ENCODE measurements at places on chromosomes 5 and 9.

- peak; percentile 84 for DNase-seq
These were observed 1468.0 kb downstream of the FOXD4L5 start for GRCh38 chr9:63816751-63817621.

DNA sequence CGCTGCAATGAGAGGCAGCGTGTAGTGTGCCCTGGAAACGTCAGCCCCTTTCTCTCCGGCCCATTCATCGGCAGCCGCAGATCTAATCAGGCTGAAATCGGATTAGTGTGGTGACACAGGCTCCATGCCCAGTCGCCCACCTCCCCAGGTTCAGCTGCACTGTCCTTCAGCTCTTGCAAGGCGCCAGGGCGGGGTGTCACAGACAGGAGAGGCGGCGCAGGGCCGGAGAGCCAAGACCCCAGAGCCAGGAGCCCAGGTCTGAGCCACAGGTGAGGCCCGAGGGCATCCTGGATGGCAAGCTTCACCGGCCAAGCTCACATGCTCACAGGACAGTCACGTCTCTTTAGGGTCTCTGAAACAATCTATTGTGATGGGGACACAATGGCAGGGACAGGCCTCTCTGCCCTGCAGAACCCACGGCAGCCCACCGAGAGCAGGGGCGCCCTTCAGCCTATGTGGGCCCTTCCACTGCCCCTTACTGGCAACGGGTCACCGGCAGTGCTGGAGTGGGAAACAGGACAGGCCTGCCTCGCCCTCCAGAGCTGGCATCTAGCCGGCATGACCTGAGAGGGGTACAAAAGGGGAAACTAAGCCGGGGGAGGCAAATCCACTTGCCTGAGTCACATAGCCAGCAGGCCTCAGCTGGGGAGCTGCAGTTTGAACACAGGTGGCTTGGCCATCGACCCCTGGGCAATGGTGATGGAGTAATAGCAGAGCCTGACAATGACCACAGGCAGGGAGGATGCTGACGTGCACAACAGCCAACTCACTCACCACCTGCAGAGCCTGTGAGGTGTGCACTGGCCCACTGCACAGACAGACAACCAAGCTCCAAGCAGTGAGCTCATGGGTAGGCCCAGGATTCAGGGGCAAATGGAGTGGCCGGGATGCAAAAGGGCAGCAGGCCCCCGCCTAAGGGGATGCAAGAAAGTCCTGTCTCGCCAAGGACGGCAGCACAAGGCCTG lies 48.1 kb downstream of the VAV2 start:
- no peak for DNase-seq

DNA sequence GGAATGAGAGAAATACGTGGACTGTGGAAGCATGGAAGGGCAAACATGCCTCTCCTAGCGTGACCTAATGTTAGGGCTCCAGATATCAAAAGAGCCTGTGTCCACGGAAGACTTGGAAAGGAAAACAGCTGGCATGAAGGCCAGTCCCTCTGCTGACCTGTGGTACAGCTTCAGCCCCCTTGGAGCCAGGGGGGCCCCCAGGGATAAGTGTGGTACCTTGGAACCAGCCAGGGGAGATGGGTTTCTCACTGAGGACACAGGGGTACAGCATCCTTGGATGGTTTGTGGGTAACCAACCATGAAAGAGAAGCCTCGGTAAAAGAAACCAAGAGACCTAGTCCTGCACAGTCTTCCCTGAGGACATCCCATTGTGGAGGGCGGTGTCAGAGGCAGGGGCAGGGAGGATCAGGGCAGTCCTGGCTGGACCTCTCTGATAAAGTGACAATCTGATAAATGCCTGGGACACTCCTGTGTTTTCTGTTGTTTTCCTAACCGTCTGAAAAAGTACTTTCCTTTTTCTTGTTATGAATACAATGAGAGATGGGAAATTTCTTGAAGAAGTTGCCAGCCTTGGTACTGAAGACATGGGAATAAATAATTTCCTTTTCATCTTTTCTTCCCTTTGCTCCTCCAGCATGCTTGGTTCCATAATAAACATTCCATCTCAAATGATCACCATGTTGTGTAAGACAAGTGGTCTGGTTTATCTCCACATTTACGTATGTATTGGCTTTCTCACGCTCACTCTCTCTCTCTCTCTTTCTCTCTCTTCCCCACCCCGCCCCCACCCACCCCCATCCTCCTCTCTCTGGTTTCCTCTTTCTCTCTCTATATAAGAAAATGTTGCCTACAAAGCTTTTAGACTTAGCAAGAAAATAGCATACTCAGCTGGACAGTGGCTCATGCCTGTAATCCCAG lies 102.1 kb downstream of the SUSD1 start:
- no peak for DNase-seq

DNA sequence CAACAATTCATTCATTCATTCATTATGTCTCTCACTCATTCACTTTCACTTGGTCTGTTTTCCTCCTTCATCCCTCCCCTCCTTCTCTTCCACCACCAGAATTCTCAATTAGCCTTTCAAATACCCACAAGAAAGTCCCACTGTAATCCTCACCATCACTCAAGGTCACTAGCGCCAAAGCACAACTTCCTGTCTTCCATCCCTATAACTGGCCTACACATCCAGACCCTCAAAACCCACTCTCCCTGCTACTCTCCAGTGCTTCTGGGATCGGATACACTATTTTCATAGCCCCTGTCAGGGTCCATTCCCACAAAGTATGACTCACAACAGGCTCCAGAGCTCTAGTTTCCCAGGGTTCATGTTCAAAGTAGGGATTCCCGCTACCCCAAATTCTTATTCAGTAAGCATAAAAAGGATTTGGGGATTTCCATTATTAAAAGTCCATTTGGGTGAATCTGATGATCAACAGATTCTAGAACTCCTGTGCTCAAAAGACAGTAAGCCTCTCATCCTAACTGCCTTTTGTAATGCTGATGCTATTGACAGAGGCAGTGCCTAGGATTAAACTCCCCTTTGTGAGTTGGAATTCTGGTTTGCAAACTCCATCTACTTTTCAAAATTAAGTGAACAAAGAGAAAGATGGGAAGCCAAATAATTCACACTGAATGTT lies 250.9 kb downstream of the SEMA5A start:
- DNase-seq, result no peak

- no peak for DNase-seq
These were observed 183.3 kb upstream of the PIK3R1 start for GRCh38 chr5:68032216-68032762.

- DNase-seq, result no peak
These were observed 15.7 kb downstream of the TPPP start for GRCh38 chr5:677131-678101.

DNA sequence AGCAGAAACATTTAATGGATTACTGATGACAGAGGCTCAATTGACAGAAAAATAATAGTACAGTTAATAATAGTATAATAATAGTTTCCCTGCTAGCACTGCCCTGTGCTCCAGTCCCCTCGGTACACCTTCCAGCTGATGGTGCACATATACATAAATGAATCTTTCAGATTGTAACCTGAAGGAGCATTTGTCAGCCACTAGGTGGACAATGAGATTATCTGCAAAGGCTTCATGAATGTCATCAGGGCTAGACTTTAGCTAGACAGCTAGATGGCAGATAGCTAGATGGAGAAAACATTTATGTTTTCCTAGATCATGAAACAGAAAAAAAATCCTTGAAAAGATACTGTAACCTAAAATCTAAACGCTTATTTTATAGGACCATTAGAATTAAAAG lies 304.4 kb upstream of the SMC2 start:
- DNase-seq, result no peak

GRCh38 chr5:1875843-1876659 lies 6.7 kb downstream of the IRX4 start:
- DNase-seq, result no peak

- DNase-seq, result no peak
These were observed 54.7 kb upstream of the ADAMTS16 start for GRCh38 chr5:5085381-5085780.

GRCh38 chr5:32543291-32543690 lies 42.1 kb upstream of the SUB1 start:
- no peak for DNase-seq

- DNase-seq, result peak; percentile 9
These were observed 40.0 kb downstream of the KLHL3 start for GRCh38 chr5:137695651-137696428.

- DNase-seq, result no peak
These were observed 1296.8 kb upstream of the NUDT12 start for GRCh38 chr5:104859437-104859836.

DNA sequence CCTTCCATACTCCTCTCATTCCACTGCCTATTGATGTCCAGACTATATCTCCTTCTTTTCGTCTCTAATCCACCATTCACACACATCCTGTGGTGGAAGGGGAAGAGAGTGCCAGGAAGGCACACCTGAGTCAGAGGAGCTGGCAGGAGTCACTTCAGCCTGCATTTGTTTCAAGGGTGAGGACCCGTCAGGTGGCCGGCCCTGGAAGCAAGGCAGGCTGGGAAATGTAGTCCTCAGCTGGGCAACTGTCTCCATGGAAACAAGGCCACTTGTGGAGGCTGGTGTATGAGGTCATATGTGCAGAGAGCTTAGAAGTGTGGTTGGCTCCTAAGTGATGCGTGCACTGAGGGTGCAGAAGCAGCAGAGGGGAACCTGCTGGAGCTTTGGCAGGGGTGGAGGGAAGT lies 278.4 kb downstream of the NSG2 start:
- peak; percentile 9 for DNase-seq

GRCh38 chr9:78682216-78682615 lies 385.3 kb downstream of the PSAT1 start:
- DNase-seq, result no peak

DNA sequence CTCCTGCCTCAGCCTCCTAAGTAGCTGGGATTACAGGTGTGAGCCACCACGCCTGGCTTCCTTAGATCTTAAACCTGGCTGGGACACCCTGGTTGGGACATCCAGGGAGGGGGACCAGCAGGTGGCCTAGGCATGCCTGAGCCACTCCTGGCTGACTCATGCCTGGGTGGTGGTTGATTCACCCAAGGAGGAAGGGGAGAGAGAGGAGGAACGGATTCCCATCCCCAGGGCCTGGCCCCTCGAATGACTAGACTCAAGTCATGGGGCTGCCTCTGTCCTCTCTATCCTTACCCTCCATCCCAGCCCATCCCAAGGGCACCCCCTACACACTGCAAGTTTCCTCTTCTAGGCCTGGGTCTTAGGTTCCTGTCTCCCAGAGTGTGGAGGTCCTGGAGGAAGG lies 12.7 kb downstream of the EEIG1 start:
- DNase-seq, result peak; percentile 71

- no peak for DNase-seq
These were observed 349.6 kb upstream of the IRX2 start for GRCh38 chr5:3100921-3101551.

- DNase-seq, result no peak
These were observed 824.0 kb upstream of the ARRDC3 start for GRCh38 chr5:92207151-92207550.

DNA sequence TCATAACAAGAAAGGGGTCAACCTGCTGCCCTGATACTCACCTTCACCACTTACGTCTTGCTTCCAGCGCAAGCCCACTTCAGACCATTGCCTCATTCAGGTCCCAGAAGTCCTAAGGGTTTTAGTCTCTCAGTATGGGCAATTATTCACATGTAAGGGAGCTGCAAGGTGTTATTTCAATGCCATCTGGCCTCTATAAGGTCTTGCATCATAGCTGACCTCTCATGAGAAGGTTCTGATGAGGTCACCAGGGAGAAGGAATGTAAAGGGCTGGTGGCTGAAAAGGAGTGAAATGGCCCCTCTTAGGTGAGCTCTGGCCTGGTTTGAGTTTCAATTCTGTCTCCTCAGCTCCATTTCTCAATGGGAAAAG lies 1.5 kb upstream of the MARCHF3 start:
- DNase-seq, result no peak

DNA sequence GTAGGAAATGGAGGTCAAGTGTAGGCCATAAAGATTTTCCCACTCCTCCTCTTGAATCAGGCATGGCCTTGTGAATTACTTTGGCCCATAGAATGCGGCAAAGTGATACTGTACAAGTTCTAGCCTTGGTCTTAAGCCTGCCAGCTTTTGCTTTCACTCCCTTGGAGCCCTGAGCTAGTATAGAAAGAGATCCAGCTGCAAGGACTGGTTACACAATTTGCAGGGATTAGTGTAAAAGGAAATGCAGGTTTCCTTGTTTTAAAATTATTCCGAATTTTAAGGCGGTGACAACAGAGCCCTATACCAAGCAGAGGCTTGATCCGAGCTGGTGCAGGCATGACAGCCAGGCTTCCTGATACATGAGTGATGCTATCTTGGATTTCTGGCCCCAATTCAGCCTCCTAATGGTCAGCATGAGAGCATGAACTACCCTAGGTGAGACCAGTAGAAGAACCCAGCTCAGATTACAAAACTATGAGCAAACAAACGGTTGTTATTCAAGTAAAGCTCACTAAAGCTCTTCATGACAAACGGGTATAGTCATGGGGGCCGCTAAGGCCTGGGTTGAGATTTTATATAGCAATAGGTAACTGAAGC lies 257.9 kb downstream of the DOCK8 start:
- no peak for DNase-seq

All from stimulated activated CD4-positive, alpha-beta T cell treated with anti-CD3 and anti-CD28 coated beads, Interleukin-15, amount 100 ng/mL, for 24 hours (primary cell).